Left lung (tissue), 14 donors: ENCODE measurements at places on chromosomes 11 and 22. TPM values are rescaled to one million over a fixed set of nuclear protein-coding genes. Genes with fewer than 3 reads are reported as not detected.

DNA sequence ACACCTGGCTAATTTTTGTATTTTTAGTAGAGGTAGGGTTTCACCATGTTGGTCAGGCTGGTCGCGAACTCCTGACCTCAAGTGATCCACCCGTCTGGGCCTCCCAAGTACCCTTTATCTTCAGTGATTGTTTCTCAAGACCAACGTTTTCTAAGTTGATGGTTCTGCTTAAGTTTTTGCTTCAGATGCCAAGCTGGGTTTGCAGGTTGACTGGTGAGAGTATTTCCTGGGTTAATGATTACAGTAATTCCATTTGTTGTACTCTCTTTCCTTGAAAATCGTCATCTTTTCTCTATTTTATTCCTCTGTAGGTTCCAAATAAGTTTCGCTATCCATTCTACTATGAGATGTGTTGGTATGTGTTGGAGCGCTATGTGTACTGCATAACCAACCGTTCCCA is 38.5 kb upstream of the GRK2 start:
- H3K36me3 ChIP-seq, result no peaks in the 10 kb centered on the region
- H3K27me3 ChIP-seq, result no peaks in the 10 kb centered on the region
- H3K4me3 ChIP-seq, result no peak overlapping the region
- no peak for DNase-seq

- H3K27ac ChIP-seq, result peak overlapping the region; percentile 65
- H3K27me3 ChIP-seq, result no peaks in the 10 kb centered on the region
- H3K4me1 ChIP-seq, result peaks cover 29% of the 10 kb centered on the region
Observed at GRCh38 chr22:38733724-38734381, 21.9 kb downstream of the SUN2 start.

GRCh38 chr11:125990244-125990643 is 44.4 kb downstream of the VSIG10L2 start:
- no peaks in the 10 kb centered on the region for H3K27me3 ChIP-seq
- no peaks in the 10 kb centered on the region for H3K4me1 ChIP-seq
- DNase-seq, result peak; percentile 59
- H3K4me3 ChIP-seq, result no peak overlapping the region
- H3K36me3 ChIP-seq, result no peaks in the 10 kb centered on the region

DNA sequence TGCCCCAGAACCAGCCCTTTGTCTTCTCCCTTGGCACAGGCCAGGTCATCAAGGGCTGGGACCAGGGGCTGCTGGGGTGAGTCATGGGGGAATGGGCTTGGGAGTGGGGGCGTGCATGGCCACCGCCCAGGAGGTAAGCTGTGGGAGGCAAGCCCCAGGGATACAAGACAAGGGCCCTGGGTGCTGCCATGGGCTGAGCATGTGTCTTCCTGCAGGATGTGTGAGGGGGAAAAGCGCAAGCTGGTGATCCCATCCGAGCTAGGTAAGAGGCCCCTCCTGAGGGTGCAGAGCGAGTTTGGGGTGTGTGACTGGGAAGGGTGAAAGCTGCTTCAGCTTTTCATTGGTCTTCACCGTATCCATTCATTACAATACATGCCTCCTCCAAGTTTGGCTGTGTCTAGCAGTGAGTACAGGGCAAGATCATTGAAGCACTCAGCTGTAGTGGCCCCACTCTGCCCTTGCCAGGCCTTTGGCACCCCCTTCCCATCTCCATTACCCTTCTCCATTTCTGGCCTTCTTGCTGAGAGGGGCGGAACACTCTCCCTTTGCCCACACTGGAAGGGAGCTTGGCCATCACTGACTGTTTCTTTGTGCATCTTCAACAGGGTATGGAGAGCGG is 2.5 kb downstream of the FKBP2 start:
- no peaks in the 10 kb centered on the region for H3K27me3 ChIP-seq
- DNase-seq, result no peak
- peak overlapping the region; percentile 82 for H3K4me3 ChIP-seq
- H3K36me3 ChIP-seq, result no peaks in the 10 kb centered on the region
- peaks cover 14% of the 10 kb centered on the region for H3K4me1 ChIP-seq
- H3K27ac ChIP-seq, result no peak overlapping the region

DNA sequence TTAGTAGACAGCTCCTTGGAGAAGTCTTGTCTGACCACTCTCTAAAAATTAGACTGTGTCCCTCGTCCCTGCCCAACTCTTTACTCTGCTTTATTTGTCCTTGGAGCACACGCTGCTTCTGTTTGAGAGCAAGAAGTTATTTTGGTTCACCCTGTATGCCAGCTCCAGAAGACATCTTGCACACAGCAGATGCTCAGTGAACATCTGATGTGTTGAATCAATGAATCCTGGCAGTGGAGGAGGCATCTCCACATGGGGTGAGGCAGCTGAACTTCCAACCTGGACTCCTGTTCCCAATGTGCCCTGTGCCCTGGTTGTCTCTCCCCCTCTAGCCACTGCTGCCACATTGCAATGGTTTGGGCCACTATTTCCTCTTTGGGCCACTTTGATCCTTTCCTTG is 213.6 kb downstream of the CEP164 start:
- H3K36me3 ChIP-seq, result no peaks in the 10 kb centered on the region
- DNase-seq, result no peak
- H3K27ac ChIP-seq, result no peak overlapping the region
- H3K4me3 ChIP-seq, result no peak overlapping the region
- no peaks in the 10 kb centered on the region for H3K4me1 ChIP-seq
- no peaks in the 10 kb centered on the region for H3K27me3 ChIP-seq

DNA sequence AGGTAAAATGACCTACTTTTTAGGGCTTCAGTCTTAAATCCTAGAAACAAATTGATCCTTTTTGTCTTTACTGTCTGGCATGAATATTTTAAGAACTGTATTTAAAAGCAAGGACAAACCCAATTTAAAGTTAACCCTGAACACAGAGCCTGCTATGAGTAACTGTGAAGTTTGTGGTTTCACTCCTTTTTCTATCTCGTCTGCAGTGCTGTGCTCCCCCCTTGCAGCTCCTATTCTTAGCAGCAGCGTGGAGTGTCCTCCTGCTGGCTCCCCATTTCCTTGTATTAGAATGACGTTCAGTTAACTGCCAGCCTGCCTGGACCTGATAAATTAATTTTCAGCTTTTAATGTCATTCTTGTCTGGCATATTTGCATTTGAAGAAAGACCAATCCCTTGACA is 40.0 kb upstream of the LRRC4C start:
- H3K4me3 ChIP-seq, result no peak overlapping the region
- no peak for DNase-seq
- no peaks in the 10 kb centered on the region for H3K27me3 ChIP-seq
- H3K27ac ChIP-seq, result no peak overlapping the region

DNA sequence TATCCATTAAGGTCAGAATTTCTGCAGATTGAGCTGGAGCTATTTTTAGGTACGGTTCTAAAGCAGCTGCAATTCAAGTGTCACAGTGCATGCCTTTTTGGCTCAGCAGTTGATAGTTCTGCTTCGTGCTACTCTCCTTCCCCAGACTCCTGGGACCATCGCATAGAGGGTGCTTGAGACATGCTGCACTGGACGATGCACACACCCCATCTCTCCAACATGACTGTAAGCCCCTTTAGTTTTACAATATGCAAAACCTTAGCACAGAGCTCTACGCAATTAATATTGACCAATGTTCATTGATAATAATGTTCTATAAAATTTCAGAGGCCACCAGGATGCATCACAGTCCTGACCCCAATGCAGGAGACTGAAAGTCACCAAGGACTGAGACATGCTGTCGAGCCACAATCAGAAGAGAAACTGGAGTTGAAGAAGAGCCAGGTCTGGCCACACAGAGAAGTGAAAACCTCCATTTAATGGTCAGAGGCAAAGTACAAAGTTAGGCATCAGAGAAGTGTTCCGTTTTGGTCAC is 120.9 kb upstream of the ZC3H12C start:
- no peak overlapping the region for H3K27ac ChIP-seq
- H3K27me3 ChIP-seq, result no peaks in the 10 kb centered on the region
- H3K4me1 ChIP-seq, result peaks cover 20% of the 10 kb centered on the region
- H3K36me3 ChIP-seq, result no peaks in the 10 kb centered on the region
- H3K4me3 ChIP-seq, result no peak overlapping the region
- DNase-seq, result no peak

- DNase-seq, result no peak
- H3K4me1 ChIP-seq, result no peaks in the 10 kb centered on the region
- H3K36me3 ChIP-seq, result peaks cover 25% of the 10 kb centered on the region
- no peak overlapping the region for H3K4me3 ChIP-seq
Observed at GRCh38 chr11:43802509-43802908, 78.1 kb upstream of the ALKBH3 start.

DNA sequence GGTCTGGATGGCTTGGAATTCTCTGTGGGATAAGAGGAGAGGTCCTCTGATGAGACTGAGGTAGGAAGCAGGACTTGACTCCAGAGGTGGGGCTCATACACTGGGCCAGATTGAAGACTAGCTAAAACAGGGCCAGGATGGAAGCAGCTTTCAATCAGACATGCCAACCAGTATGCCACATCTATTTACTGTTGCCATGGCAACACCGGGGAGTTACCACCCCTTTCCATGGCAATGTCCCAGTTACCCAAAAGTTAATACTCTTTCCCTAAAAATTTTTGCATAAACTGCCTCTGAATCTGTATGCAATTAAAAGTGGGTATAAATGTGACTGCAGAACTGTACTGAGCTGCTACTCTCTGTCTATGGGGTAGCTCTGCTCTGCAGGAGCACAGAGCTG is 247.5 kb upstream of the ZBED5 start:
- no peak overlapping the region for H3K27ac ChIP-seq
- DNase-seq, result no peak
- no peaks in the 10 kb centered on the region for H3K4me1 ChIP-seq
- H3K36me3 ChIP-seq, result no peaks in the 10 kb centered on the region

GRCh38 chr11:27280140-27280539 is 82.9 kb downstream of the CCDC34 start:
- no peak overlapping the region for H3K27ac ChIP-seq
- H3K4me3 ChIP-seq, result no peak overlapping the region
- no peaks in the 10 kb centered on the region for H3K4me1 ChIP-seq
- DNase-seq, result no peak
- peaks cover 3% of the 10 kb centered on the region for H3K27me3 ChIP-seq

- no peaks in the 10 kb centered on the region for H3K27me3 ChIP-seq
- H3K4me3 ChIP-seq, result peak overlapping the region; percentile 84
- H3K4me1 ChIP-seq, result peaks cover 15% of the 10 kb centered on the region
- peak overlapping the region; percentile 48 for H3K27ac ChIP-seq
- peak; percentile 1 for DNase-seq
Observed at GRCh38 chr11:18105086-18105801, 638 bp downstream of the SAAL1 start.

DNA sequence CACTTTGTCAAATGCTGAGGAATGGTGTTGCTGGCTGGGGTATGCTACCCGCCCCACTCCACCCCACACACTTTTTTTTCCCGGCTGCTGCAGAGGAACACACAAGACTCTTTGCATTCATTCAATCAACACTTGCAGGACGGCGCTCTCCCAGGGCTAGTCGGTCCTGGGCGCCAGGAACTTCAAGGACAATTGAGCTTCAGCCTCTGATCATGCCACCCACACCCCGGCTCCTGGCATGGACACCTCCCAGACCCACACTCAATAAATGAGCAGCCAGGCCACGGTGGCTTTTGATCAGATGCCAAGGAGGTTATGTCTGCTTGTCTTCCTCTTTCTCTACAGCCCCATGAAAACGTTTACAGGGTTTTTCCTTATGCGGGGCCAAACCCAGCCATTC is 19.8 kb downstream of the TPST2 start:
- H3K27ac ChIP-seq, result no peak overlapping the region
- DNase-seq, result no peak
- H3K36me3 ChIP-seq, result peaks cover 7% of the 10 kb centered on the region
- H3K4me1 ChIP-seq, result peaks cover 8% of the 10 kb centered on the region

- no peak overlapping the region for H3K27ac ChIP-seq
- peaks cover 37% of the 10 kb centered on the region for H3K4me1 ChIP-seq
- DNase-seq, result no peak
- no peak overlapping the region for H3K4me3 ChIP-seq
- H3K27me3 ChIP-seq, result no peaks in the 10 kb centered on the region
- H3K36me3 ChIP-seq, result no peaks in the 10 kb centered on the region
Observed at GRCh38 chr22:31867386-31868153, 76.8 kb upstream of the YWHAH start.

GRCh38 chr22:46432164-46433068 is 96.9 kb downstream of the TRMU start:
- no peak overlapping the region for H3K27ac ChIP-seq
- peaks cover 8% of the 10 kb centered on the region for H3K27me3 ChIP-seq
- peaks cover 6% of the 10 kb centered on the region for H3K36me3 ChIP-seq
- H3K4me3 ChIP-seq, result peak overlapping the region; percentile 32
- H3K4me1 ChIP-seq, result peaks cover 11% of the 10 kb centered on the region

DNA sequence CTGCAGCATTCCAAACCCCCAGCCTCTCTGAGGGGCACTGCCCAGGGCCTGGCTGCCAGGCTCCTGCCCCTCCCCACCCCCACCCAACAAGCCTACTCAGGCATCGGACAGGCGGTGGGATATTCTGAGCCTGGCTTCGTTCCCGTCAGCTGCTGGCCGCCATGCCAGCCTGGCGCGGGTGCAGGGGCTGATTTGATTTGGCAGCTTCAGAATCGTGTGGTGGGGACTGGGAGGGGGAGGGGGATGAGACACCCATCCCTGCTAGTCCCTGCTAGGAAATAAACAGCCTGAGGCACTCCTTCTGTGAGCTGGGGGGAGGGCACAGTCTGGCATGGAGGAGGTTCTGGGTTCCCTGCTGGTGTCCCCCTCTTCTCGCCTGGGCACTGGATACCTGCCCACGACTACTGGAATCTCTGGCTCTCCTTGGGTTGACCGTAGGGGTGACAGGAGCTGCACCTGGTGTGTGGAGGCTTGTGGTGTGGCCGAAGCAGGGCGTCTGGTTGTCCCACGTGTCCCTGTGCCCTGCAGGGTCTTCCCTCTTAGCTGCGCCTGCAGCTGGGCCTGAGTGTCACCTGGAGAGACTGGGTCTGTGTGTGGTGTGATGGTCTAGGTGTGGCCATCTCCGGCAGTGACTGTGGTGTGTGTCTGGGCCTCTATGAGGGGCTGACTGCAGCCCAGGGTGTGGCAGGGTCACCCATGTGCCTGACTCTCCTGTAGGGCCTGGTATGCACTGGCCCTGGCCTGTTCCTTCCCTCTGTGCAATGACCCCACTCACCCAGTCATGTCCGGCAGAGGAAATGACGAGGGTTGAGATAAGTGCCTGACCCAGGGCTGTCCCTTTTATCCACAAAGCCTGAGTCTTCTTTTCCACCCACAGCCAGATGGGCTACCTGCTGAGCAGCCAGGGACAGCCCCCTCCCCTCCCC is 42.2 kb downstream of the PDE2A start:
- no peak overlapping the region for H3K27ac ChIP-seq
- peaks cover 54% of the 10 kb centered on the region for H3K27me3 ChIP-seq
- H3K4me1 ChIP-seq, result no peaks in the 10 kb centered on the region
- H3K36me3 ChIP-seq, result no peaks in the 10 kb centered on the region
- peak; percentile 55 for DNase-seq

- no peaks in the 10 kb centered on the region for H3K27me3 ChIP-seq
- no peaks in the 10 kb centered on the region for H3K36me3 ChIP-seq
- H3K4me3 ChIP-seq, result no peak overlapping the region
Observed at GRCh38 chr11:73629907-73630306, 16.5 kb upstream of the PLEKHB1 start.

The P4HA3 gene
- total RNA-seq, result 12.1 TPM

The FAU gene
- total RNA-seq, result 621 TPM

The KCNK7 gene
- total RNA-seq, result not detected

The MRGPRX4 gene
- total RNA-seq, result not detected

The TRPM5 gene
- total RNA-seq, result not detected

The SOX10 gene
- not detected for total RNA-seq

The MTMR3 gene
- 44.8 TPM for total RNA-seq

The OR8D2 gene
- total RNA-seq, result not detected

The CLMP gene
- 22.5 TPM for total RNA-seq
